ENCODE measurements at places on chromosomes 6 and 20.

DNA sequence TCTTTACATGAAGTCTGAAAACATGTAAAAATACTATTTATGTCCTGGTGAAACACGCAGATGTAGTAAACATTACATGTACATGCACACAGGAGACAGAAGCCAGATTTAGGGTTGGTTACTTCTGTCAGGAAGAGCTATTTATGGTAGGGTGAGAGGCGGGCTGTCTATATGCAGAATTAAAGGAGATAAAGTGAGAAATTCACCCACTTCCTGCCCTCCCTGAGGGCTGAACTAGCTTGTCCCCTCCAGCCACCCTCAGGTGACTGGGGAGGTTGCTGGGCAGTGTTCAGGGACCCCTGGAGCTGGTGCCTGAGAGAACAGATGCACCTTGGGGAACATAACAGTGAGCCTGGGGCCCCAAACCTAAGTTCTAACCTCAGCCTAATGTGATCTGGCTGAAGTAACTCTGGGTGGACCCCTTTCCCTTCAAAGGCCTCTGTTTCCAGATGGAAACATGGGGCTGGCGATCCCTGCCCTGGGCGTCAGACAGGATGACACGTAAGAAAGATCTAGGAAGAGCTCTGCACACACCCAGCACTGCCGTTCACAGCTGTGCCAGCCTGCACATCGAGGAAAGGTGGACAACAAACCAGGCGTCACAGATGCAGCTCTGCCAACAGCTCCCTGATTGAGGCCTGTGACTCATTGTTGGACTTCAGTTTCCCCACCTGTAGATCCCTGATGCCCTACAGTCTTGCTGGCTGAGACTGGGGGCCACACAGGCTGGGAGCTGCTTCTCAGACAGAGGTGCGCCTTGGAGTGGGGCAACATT is 1.3 kb downstream of the PI16 start:
- DNase-seq, result no peak
- peak overlapping the region; percentile 77 for H3K4me3 ChIP-seq
- H3K36me3 ChIP-seq, result peaks cover 5% of the 10 kb centered on the region
- no peaks in the 10 kb centered on the region for H3K27me3 ChIP-seq
- H3K27ac ChIP-seq, result peak overlapping the region; percentile 42

DNA sequence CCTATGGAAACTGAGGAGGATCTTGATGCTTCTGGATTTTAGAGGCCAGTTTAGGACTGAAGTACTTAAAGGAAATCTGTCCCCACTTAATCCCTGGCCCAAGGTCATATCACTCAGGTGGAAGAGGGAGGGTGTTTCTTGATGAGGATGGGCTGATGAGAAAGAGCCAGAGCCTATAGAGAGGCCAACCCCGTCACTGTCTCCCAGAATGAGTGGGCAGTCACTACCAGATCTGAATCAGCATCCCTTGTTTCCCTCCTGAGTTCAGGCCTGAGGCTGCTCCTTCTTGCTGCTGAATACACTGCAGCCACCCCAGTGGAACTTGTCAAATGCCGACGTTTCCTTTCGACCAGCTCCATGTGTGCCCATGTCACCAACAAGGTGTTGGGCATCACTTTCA is 14.8 kb downstream of the ARMC12 start:
- peaks cover 11% of the 10 kb centered on the region for H3K27me3 ChIP-seq
- H3K36me3 ChIP-seq, result peaks cover 1% of the 10 kb centered on the region

- H3K27ac ChIP-seq, result no peak overlapping the region
- H3K4me1 ChIP-seq, result no peaks in the 10 kb centered on the region
- DNase-seq, result no peak
- no peaks in the 10 kb centered on the region for H3K27me3 ChIP-seq
- H3K36me3 ChIP-seq, result no peaks in the 10 kb centered on the region
These were observed 1038.4 kb upstream of the FLRT3 start for GRCh38 chr20:15375836-15376235.

- no peak for DNase-seq
- H3K27me3 ChIP-seq, result no peaks in the 10 kb centered on the region
- peaks cover 5% of the 10 kb centered on the region for H3K4me1 ChIP-seq
- H3K36me3 ChIP-seq, result peaks cover 7% of the 10 kb centered on the region
- no peak overlapping the region for H3K27ac ChIP-seq
These were observed 43.6 kb downstream of the MDGA1 start for GRCh38 chr6:37653933-37654565.

DNA sequence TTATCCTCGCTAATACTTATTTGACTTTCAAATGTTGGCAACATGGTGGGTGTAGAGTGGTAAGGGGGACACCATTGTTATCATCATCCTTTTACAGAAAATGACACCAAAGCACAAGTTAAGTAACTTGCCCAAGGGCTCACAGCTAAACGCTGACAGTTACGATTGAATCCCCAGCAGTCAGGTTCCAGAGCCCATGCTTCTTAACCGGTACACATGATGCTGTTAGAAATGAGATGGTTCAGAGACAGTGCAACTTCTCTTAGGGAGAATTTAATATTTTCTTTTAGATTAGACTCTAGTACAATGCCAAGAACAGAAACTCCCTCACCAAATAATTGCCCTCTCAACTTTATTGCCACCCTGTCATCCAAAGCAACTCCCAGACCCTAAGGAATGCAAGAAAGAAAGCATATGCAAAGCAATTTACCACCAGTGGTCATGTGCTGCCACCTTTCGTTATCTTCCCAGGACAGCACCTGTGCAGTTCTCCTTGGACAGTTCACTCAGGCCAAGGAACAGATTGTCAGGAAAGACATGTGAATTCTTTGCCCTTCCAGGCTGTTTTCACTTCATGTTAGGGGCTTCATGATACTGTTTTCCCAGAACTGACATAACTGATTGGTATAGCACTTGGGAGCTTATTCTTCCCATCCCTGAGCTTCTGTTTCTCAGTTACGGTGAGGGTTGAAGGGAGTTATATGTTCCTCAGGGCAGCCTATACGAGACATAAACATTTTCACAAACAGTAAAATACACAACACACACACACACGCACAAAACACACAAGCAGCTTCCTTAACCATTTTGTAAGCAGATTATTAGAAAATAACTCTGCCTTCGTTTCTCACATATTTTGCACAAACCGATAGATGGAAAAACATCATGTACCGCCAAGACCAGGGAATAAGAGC is 5.1 kb downstream of the HLA-DMA start:
- peaks cover 8% of the 10 kb centered on the region for H3K36me3 ChIP-seq
- no peak overlapping the region for H3K27ac ChIP-seq
- no peaks in the 10 kb centered on the region for H3K27me3 ChIP-seq
- no peak overlapping the region for H3K4me3 ChIP-seq

Measured in central memory CD8-positive, alpha-beta T cell (primary cell).